ENCODE measurements at places on chromosomes 7 and 10.

- no peak for DNase-seq
Measured at GRCh38 chr10:47139121-47139520, 160.9 kb upstream of the GDF10 start.

- no peak for DNase-seq
Measured at GRCh38 chr7:149822353-149822943, 15.7 kb upstream of the ZNF862 start.

- DNase-seq: no peak
Measured at GRCh38 chr7:81482600-81483186, 287.2 kb downstream of the HGF start.

GRCh38 chr7:147436718-147437117 is 1153.8 kb upstream of the C7orf33 start:
- DNase-seq: no peak

- no peak for DNase-seq
Measured at GRCh38 chr10:60466267-60467201, 76.9 kb upstream of the ANK3 start.

DNA sequence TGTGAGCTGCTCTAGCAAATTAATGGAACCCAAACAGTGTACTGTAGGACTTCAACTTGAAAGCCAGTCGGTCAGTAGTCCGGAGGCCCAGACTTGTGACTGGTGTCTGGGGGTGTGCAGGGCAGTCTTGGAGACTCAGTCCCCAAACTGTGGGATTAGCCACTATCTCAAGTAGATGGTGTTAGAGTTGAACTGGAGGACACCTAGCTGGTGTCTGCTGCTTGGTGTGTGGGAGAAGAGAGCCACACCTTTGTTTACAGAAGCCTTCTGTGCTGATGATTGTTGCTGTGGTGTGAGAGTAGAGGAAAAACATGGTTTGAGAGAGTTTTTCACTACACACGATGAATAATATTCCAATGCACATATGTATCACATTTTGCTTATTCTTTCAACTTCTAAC is 47.4 kb downstream of the CUL2 start:
- DNase-seq: no peak

DNA sequence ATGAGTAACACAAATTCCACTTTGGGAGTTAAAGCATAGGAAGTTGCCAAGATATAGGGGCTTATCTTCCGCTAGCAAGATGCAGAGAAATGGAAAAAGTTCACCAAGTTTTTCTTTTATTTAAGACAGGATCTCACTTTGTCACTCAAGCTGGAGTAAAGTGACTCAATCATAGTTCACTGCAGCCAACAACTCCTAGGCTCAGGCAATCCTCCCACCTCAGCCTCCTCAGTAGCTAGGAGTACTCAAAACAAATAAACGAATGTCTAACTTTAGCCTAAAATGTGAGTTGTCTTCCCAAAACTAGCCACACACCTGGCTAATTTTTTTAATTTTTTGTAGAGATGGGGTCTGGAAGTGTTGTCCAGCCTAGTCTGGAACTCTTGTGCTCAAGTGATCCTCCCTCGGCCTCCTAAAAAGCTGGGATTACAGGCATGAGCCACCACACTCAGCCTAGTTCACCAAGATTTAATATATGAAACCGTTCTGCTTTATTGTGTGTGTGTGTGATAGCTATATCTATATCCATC is 9.9 kb downstream of the VIM start:
- no peak for DNase-seq

DNA sequence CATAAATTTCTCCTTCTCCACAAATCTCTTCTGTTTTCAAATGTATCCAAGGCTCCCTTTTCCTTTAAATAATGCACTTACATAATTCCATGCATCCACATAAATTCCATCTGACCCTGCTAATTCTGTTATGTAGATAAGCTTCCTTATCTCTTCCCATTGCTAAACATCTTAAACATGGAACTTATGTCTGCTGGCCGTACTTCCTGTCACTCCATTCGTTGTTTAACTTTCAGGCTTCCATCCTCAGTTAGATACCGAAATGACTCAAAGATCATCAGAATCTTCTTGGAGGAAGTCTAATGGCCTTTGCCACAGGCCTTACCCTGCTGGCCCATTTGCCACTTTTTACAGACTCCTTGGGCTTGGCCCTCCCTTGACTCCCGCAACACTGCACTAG is 330.9 kb downstream of the GFRA1 start:
- DNase-seq: no peak

DNA sequence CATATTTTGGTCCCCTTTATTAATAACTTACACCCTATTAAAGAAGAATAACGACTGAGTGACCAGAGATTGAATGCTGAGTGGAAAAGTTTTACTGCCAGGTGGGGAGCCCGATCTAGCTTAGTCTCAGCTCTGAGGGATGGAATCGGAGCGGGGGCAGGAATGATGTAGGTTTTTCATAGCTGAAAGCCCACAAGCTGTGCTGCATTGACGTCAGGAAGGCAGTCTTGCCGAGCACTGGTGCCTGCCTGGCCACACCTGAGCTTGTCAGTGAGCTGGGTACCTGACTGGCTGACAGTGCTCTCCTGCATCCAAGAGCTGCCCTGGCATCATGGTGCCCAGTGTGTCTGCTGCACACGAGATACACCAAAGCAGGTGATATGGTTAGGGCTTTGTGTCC is 34.8 kb downstream of the GRK5 start:
- DNase-seq: no peak

DNA sequence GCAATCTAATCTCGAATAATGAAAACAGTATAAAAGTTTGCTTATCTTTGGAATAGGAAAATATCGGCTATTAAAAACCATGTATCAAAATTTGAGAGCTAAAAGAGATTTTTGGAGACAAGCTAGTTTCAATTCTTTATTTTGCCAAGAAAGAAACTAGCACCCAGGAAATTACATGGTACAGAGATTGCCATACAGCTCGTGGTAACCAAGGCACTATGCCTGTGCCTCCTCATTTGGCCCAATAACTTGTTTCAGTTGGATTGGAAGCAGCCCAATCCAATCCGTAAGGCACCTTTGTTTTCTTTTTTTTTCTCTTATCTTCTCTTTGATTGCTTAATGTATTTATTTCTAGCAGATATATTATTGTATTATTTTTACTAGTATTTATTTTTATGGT is 55.0 kb downstream of the GNAI1 start:
- DNase-seq: no peak

DNA sequence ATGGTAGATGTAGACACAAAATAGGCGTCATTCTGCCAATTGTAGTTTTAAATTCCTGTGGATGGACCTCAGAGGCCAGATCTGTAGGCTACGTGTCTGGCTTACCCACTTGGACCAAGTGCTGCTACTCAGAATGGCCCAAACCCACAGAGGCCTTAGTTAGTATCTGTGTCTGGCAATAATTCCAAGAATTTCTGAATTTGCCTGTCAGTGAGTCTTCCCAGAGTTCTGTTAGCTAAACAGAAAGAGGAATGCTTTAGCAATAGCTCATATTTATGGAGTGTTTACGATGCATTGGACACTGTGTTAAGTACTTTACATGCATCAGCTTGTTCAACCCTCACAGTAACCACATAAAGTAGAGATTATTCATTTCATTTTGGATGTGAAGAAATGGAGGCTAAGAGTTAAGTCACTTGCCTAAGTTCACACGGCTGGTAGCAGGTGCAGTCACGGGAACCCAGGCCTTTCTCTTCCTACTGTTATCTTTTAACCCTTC is 231.8 kb downstream of the PTEN start:
- DNase-seq: peak; percentile 78

DNA sequence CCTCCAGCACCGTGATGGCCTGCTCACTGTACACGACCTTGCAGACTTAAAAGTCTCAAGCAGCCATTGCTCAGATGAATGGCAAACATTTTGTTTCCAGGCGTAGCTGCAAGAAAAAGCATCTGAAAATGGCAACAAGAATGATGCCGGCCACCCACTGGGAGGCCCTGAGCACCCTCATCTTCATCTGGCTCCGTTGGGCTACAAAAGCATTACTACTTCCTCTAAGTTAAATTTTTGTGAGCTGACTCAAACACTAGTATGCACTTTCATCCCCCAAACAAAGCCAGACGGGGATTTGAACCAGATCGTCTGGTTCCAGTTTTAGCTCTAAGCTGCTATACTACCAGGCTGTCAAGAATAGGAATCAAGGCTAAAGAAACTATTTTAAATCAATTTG is 116.6 kb upstream of the CDK1 start:
- DNase-seq: no peak

DNA sequence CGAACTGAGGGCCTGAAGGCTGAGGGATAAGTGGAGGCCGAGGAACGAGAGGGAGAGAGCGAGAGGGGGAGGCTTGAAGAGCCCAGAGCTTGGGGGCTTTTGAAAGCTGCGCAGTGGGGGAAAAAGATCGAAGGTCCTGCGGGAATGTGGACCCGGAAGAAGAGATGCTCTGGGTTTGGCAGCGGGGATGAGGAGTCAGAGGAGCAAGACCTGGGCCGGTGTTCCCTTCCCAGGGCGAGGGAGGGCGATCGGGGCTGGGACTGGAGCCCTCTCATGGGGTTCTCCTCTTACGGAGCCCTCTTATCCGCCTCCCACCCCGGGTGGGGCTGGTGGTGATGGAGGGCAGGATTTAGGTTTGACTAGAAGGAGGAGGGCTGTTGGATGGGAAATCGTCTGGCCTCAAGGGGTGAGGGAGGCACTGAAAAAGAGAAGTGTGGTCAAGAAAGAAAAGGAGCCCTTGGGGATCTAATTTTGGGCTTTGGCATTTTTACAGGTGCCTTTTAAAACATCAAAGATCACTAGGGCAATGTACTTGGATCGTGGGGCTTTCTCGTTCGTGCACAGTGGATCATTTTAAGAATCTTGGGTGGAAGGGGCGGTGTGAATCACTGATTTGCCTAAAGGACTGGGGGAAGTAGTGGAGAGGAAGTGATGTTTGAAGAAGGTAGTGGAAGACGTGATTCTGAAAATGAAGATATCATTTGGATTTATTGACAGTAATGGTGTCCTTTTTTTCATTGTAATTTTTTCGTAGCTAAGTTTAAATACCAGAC is 637 bp downstream of the SAMD8 start:
- DNase-seq: no peak

GRCh38 chr7:15313361-15313760 is 248.5 kb downstream of the AGMO start:
- DNase-seq: no peak

- no peak for DNase-seq
Measured at GRCh38 chr10:131842351-131843088, 58.3 kb upstream of the PPP2R2D start.

GRCh38 chr7:84043661-84044191 is 150.9 kb downstream of the SEMA3A start:
- no peak for DNase-seq

GRCh38 chr7:151238190-151238810 is 6.0 kb downstream of the CHPF2 start:
- DNase-seq: no peak

DNA sequence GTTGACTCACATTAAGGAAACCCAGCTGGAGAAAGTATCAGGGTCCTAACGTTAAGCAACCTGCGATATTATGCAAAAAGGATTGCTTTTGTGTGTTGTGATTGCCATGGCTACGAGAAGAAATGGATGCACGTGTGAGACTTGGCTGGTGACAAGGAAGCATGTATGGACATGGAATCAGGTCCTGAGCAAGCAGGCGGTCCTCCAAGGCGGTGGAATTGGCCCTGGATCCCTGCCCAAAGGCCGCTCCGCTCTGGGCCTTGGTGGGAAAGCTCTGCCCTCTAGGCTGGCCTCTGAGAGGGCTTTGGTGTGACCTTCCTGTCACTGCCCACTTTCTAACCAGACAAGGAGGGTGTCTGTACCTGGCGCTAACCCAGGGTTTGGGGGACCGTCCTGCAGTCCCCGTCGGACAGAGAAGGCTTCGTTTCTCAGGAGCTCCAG is 192.1 kb downstream of the EBF3 start:
- no peak for DNase-seq

DNA sequence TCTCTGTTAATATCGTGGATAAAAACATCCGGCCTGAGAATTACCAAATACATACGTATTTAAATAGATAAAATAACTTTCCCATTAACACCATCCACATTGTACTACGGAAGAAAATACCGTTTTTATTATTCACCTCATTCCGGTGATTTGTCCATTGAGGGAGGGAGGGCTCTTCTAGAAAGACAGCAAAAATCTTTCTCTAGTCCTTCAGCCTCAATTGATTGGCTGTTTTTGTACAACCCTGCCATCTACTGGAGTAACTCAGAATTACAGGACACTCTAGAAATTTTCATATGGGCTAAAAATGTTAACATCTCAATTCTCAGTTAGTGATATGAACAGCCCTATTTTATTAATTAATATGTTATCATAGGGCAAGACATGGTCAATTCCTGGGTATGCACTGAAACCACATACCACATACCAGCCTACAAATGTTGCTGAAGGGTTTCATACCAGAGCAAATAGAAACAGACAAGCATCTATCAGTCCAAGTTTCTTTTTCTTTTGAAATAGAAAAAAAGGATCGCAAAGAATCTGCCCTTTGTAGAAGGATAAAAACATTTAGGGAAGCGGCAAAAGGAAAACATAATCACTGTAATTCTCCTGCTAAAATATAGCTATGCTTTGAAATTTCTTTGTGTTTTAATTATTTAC is 55.8 kb upstream of the CDCA7L start:
- DNase-seq: peak; percentile 46

- no peak for DNase-seq
Measured at GRCh38 chr10:33055625-33056024, 97.6 kb upstream of the ITGB1 start.

DNA sequence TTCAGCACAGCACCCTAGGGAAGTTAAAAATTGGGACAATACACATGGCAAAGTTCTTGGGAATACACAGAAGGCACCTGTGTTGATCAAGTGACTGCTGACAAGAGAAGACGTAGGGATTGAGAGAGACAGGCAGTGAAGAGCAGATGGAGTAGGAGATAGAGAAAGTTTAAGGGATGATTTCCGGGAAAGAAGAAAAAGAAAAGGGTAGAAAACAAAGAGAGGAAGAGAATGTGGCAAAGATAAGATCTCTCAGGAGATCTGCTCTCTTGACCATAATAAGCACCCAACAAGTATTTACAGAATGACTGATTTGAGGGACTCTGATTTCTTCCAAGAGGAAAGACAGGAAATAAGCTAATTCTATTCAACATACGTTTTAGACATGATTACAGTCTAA is 15.1 kb upstream of the RALA start:
- no peak for DNase-seq

DNA sequence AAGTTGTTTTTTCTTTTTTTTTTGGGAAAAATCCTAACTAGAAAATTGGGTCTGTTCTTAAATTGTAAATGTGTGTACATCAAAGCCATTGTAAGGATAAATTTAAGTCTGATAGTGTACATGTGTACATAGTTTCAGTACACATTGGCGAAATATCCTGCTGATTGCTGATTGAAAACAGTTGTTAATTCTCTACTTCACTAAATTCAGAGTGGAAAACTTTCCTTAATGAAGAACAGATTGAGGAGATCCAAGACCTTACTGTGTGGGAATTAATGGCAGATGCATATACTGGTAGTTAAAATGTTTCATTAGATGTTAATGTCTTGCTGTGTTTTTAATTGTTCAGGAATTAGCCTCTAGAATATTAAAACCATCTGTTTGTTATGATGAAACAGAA is 506.0 kb downstream of the AUTS2 start:
- DNase-seq: no peak

- peak; percentile 56 for DNase-seq
Measured at GRCh38 chr7:38863601-38864291, 45.2 kb downstream of the VPS41 start.

Data from epithelial cell of prostate (primary cell).